Fibroblast of skin of left quadriceps (primary cell): ENCODE measurements at places on chromosomes 1 and 21.
A peak's percentile ranks its signal among the peaks of the same experiment; 100 is the strongest.

GRCh38 chr1:176692431-176692830 lies 229.5 kb downstream of the PAPPA2 start:
- DNase-seq = no peak

GRCh38 chr1:118621839-118622238 lies 366.3 kb downstream of the TBX15 start:
- no peak for DNase-seq

DNA sequence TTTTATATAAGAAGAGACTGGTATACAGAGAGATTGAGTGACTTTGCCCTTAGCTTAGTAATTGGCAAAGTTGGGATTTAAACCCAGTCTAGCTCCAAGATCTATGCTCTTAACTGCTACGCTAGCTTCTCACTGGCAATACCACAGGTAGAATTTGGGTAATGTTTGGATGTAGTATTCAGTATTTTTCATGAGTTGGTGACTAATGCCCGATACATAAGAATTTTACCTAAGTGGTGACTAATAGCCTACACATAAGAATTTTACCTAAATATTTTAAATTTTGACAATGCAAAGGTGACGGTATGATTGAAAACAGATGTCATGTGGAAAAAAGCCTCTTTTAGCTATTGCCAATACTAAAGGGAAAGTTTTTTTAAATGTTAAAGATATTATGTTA lies 24.3 kb downstream of the GPSM2 start:
- DNase-seq = no peak

- DNase-seq = peak; percentile 72
Measured at GRCh38 chr1:53899206-53899628, 5.2 kb downstream of the DIO1 start.

DNA sequence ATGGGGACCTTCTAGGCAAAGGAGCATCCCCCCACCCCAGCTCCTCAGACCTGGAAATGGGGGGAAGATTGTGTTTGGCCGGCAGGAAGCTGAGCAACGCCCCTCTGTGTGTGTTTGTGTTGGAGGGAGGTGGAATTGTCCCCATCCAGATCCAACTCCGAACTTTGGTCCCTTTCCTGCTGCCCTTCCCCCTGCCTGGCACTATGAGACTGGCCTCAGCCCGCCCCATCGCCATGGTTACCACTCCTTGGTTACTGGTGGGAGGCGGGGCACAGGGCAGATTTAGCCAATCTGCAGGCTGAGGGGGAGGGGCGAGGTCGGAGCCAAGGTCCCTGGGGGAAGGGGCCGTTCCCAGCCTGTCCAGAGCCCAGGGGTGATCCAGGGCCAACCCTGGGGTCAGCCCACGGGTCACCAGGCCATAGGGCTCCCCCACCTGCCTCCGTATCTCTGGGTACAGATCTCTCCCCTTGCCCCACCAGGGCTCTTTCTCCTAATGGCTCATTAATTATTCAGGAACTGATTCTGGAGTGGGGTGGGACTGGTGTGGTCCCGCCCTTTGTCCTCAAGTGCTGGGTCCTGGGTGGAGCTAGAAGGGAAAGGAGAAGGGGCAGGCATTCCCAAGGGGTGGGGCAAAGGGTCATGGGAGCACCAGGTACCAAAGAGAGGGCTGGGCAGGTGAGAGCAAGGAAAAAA lies 15.2 kb downstream of the PTPRF start:
- no peak for DNase-seq

GRCh38 chr1:235093013-235093695 lies 35.5 kb downstream of the TOMM20 start:
- no peak for DNase-seq

DNA sequence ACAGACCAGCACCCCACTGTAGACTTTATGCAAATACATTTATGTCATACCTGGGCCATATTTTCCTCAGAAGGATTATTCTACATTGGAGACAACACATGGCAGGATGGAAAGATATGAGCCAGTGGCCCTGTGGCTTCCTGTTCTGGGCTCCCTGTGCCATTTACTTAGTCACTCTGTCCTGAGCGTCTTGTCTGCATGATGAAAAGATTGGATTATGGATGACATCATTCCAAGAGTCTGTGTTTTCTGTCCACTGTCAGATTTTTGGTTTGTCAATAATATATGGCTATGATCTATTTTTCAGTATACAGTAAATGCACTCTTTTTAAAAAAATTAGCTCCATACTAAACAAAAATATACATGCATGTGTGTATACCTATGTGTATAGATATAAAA lies 30.8 kb downstream of the IGSF5 start:
- no peak for DNase-seq

DNA sequence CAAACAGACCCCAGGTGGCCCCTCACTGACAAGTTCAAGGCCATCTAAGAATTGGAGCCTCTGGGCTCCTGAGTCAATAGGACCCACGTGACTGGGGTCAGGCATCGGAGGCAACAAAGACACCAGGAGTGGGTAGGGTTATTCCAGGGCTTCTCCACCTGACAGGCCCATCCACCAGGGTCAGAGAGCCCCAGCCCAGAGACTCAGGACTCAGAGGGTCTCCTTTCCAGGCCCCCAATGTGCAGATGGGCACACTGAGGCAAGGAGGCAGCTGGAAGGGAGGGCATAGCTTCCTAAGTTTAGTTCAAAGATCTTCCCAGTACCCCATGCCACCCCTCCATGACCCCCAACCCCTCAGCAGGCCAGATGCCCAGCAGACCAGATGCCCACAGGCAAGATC lies 388.6 kb downstream of the MATN1 start:
- DNase-seq = no peak

DNA sequence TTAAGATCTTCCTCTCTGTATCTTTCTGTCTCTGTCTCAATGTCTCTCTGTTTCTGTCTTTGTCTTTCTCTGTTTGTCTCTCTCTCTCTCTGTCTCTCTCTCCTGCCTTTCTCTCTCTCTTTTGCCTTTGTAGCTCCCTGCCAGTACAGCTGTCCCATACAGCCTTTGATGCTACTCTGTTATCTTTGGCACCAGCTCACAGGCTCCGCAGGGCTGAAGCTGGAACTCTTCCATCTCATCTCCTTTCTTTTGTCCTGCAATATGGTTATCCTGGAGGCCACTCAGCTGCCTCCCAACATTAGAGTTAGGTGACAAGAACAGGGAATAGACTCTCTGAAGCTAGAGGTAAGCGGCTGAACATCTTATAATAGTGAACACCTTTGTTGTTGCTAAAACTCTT lies 354.3 kb upstream of the NEGR1 start:
- no peak for DNase-seq

DNA sequence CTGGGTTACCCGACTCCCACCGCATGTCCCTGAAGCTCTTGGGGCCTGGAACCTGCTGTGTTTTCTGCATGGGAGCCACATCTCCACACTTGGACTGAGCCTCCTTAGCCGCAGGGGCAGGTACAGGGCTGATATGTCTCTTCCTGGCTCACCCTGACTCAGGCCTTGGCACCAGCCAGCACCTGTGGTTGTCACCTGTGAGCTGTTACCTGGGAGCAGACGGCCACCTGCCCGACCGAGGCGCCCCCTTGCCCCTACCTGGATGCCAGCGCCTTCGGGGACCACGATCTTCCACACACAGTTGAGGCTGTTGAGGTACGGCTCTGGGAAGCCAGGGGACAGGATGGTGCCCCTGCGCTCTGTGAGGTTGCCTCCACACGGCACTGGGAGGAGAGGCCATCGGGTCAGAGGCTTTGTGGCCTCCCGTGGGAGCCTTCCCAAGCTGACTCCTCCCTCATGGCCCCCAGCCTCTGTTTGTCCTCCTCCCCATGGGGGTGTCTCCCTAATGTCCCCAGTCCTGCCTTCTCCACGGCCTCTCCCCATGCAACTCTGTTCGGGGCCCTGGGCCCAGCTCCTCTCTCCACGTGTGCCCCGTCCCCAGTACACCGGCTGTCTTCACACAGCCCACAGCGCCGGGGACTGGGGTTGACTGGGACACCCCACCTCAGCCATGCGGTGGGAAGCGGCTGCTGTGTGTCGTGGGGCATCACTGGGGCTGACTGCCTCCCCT lies 152.0 kb downstream of the ZSCAN20 start:
- no peak for DNase-seq

DNA sequence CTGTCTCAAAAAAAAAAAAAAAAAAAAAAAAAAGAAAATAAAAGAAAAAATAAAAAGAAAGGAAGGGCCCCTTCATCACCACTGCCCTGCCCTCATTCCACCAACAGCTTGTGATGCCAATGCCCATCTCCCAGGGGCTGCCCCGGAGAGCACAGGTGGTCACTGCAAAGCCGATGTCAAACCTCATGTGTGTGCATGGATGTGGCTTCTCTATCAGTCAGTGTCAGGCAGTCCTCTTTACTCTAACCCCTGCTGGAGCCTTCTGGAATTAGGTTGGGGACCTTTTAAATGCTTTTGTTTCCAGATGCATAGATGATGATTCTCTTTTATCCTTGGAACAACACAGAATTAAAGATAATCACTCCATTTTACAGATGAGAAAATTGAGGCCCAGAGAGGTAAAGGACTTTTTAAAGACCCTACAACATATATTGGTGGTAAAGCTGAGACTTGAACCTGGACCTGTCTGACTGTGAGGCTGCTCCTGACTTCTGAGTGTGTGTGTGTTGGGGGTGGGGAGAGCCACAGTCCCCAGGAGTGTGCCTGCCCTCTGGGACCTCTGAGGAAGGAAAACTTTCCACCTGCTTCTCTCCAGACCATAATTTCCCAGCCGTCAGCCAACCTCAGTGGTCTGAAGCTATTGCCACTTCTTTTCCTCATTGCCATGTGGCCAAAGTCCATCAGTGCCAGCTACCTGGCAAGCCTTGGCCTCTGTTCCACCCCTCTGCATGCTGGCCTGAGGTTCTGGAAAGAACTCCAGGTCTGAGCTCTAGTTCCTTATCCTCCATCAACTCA lies 3.0 kb upstream of the TMEM54 start:
- DNase-seq = no peak

GRCh38 chr1:244851546-244852231 lies 12.7 kb downstream of the HNRNPU start:
- no peak for DNase-seq

DNA sequence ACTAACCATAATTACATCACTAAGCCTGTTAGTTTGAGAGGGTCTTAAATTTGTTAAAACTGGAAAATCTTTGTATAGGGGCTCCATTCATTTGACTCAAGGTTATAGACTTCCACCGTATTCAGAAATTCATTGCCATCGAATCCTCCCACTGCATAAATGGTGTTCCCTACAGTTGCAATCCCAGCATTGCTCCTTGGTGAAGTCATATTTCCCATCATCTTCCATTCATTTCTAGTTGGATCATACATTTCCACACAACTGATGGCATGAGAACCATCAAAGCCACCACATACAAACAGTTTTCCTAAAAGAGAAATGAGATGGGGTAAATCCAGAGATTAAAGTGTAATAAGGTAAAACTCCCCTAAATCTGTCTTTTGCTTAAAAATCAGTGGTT lies 19.1 kb downstream of the IVNS1ABP start:
- DNase-seq = no peak

- DNase-seq = no peak
Measured at GRCh38 chr1:177511036-177511435, 340.3 kb downstream of the BRINP2 start.

DNA sequence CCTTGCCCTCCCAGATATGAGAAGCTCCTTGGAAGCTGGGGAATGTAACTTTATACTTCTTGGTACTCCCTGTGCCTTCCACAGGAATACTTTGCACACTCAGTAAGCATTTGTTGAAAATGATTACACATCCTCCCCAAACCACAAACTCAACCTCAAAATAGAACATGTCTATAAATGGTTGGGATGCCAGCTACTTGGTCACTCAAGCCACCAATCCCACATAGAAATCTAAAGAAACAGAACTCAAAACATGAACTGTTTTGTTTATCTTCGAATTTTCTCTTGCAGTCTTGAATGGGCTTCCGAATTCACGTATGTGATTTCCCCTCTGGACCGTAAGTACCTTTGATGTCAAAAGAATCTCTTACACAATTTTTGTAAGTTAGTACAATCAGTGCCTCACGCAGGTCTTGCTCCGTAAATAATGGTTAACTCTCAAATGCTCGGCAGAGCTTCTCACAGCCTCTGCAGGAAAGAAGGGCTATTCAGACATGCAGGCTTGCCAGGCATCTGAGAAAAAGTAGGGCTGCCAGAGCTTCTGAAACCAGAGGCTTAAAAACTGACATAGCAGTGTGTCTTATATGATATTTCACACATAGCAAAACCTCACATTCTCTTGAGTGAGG lies 26.9 kb downstream of the SORT1 start:
- DNase-seq = peak; percentile 91

DNA sequence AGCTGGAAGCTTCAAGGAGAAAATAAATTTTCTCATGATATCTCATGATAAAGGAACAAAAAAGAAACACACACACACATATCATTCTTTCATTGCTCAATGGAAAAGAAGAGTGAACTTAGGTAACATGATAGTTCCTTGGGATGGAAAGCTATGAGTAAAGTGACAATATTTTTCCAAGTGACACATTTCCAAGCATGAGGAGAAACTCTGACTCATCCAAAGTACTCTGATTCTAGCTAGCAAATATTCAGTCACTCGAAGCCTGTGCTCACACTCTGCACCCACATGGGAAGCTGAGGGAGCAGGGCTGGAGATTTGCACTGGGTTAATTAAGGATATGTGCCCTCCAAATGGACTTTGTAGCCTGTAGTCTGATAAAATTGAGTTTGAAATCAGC lies 222.4 kb downstream of the LRRC40 start:
- peak; percentile 23 for DNase-seq

GRCh38 chr1:108732398-108732797 lies 14.1 kb upstream of the STXBP3 start:
- no peak for DNase-seq
